ENCODE measurements at places on chromosomes 4 and X.

DNA sequence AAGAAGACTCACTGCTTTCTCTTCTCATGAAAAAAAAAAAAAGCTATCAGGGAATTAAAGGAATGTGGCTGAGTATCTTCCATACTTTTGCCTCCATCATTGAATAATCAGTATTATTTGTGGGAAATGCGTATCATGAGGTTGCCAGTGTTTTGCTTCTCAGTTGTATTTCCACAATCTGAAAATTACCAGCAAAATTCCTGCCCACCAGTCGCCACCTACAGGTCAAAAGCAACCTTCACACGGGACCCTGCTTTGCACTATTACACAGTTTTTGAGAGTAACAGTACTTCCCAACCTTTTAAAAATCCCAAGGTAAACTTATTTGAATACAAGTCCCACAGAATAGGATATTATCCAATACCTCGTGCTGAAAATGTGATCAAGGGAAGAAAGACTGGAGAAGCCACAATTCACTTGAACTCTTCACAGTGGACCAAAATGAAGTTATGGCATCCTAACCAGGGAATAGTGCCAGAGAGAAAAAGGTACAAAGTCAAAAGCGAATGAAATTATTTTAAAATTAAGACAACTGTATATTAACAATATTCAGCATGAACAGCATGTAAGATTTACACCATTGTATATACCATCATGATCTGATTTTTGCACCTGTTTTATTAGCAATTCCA lies 30.4 kb downstream of the PGRMC1 start:
- DNase-seq, result peak; percentile 4

DNA sequence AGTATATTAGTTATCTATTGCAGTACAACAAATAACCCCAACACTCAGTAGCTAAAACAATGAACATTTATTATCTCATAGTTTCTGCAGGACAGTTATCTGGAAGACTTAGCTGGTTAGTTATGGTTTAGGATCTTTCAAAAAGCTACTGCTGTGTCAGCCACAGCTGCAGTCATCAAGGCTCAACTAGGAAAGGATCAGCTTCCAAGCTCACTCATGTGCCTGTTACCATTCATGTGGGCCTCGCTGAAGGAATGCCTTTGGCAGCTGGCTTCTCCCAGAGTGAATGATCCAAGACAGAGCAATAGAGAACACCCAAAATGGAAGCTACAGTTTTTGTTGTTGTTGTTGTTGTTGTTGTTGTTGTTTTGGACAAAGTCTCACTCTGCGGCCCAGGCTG lies 13.5 kb upstream of the PRSS48 start:
- no peak for DNase-seq

GRCh38 chr4:124135409-124135813 lies 577.1 kb downstream of the ANKRD50 start:
- DNase-seq, result no peak

DNA sequence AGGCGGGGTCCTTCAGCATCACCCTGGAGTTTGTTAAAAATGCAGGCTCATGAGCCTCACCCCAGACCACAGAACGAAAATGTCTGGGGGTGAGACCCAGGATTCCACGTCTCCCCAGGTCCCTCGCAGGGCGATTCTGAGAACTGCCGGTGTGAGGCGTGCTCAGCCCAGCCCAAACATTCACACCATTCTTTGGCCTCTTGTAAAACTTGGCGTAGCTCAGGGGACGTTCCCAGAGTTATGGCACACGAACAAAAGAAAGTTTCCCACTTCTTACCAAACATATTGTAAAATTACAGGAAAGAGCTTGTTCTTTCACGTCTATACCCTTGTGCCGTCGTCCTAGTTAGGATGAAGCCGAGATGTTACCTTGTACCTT lies 12.9 kb downstream of the CD99 start:
- DNase-seq, result no peak

DNA sequence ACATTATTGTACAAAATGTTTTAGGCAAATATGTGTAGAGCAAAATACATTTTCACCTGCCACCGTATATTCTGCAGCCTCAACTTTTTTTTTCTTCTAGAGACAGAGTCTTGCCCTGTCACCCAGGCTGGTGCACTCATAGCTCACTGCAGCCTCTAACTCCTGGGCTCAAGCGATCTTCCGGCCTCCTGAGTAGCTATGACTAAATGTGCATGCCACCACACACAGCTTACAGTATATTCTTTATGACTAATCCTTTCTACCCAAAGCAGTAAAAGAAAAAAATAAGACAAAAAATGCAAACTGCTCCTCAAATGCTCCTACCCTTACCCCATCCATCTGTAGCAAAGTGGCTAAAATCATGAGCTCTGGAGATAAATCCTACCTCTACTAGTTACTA lies 426.3 kb downstream of the KCNIP4 start:
- DNase-seq, result no peak

- no peak for DNase-seq
Observed at GRCh38 chrX:70479247-70479921, 34.7 kb downstream of the DLG3 start.

- DNase-seq, result no peak
Observed at GRCh38 chr4:138056541-138056940, 185.6 kb downstream of the SLC7A11 start.
